ENCODE measurements at places on chromosomes 7 and 10.

DNA sequence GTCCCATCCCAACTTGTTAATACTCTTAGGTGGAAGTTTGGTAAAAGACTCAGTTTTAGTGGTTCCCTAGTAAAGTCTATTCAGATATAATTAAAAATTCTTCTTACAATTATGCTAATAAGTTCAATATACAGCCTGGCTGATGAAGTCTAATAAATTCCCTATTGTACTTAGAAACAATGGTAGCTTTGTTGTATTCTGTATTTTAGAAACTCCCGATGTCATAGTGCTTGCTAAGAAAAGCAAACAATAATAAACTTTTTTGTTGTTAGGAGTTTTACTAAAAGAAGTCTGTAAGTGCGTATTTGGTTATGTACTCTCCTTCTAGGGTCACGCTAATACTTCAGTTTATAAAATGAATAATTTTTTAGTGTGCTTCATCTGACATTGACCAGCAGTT lies 206.8 kb downstream of the VTI1A start:
- DNase-seq = no peak

GRCh38 chr10:128103229-128103714 lies 23.0 kb downstream of the MKI67 start:
- no peak for DNase-seq

GRCh38 chr10:46282842-46283574 lies 3.8 kb upstream of the ANTXRL start:
- peak; percentile 28 for DNase-seq

DNA sequence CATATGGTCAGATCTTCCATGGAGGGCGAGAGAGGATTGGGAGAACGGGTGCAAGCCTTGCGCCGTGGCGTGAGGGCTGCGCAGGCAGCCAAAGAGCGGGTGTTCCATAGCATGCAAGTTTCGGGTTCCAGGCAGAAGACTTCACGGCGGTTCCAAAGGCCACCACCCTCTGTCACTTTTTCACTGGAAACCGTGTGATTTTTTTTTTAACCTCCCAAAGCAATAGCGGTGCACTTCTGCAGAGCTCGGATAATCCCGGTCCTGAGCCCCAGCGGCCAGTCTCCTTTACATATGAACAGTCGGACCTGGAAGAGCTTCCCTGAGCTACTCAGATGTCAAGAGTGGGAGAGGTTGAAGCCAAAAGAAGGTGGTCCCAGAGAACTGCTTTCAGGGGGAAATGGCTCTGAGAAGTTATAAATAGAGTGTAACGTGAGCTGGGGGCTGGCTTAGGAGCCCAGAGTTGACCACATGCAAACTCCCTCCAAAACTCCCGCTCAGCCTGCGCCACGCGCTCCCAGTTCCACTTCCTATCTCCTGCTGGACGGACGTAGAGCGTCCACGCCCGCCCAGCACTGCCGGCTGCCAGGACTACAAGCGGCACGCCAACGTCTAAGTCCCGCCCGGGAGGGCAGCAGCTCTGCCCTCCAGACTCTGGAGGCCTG lies at the start of gene MEOX2:
TSS of gene MEOX2 (minus strand) at position 389 of the 662 bp plus-strand sequence. CDS start at position 108, 281 bp downstream.
- peak; percentile 31 for DNase-seq

DNA sequence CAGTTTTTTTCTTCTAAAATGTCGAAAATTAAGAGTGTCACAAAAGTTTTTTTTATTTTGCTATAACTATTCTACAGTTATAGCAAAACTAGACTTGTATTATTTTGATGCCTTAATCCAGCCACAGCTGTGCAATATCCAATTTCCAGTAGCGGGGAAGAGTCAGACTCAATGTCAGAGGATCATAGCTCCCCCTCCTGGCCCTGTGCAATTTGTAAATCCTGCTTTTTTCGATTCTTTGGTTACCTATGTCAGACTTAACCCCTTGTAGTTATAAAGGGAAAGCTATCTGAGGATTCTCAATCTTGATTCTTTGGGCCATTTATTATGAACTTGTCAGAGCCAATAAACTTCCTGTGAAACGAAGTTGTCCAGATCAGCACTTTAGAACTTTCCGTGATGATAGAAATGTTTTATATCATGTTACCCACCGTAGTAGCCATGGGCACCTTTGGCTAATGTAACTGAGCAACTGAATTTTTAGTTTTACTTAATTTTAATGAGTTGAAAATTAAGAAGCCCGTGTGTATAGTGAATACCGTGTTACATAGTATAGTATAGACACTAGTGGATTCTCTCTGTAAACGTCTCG lies 87.7 kb upstream of the PRKCQ start:
- peak; percentile 56 for DNase-seq

DNA sequence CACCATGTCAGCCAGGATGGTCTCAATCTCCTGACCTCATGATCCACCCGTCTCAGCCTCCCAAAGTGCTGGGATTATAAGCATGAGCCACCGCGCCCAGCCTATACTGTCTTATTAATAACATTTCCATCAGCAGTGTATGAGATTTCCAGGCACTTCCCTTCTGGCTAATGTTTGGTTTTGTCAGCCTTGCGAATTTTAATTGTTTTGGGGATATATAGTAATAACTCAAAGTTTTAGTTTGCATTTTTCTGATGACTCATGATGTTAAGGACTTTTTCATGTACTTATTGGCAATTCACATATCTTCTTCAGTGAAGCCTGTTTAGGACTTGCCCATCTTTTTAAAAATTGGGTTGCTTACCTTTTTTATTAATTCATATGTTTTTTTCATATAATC lies 76.0 kb downstream of the TMEM270 start:
- DNase-seq = no peak

- DNase-seq = no peak
These were observed 127.9 kb downstream of the INSYN2A start for GRCh38 chr10:127068485-127068884.

DNA sequence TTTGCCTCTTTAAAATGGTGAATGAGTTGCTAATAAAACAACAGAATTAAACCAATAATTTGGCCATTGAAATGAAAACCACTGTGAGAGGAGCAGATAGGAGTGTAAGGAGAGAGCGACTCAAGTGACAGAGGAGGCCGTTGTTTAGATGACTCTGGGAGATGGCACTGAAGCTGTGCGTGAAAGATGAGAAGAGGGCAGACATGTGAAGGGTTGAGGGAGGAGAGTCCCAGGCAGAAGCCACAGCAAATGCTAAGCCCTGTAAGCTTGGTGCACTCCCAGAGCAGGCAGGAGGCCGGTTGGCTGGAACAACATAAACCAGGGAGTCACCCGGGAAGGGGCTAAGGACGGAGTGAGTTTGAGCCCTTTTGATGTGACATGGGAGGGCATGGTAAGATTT lies 814 bp upstream of the OPALIN start:
- no peak for DNase-seq

GRCh38 chr7:66790196-66790595 lies 49.7 kb downstream of the RABGEF1 start:
- DNase-seq = no peak

GRCh38 chr10:131811630-131812403 lies 89.0 kb upstream of the PPP2R2D start:
- DNase-seq = no peak

DNA sequence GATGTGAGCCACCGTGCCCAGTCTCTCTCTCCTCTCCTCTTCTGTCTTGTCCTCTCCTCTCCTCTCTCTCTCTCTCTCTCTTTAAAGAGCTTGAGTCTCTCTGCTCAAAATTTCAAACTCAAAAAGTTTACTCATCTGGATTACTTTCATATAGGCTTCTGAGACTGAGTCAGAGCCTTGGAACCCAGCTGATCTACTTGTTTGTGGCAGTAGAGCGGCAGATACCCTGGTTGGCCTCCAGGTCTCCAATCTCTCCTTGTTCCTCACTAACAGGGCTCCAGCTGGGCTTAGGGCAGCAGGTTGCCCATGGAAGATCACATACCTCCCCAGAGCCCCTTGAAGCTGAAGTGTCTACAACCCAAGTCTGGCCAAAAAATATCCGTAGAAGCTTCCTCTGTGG lies 51.0 kb downstream of the HHEX start:
- DNase-seq = no peak

DNA sequence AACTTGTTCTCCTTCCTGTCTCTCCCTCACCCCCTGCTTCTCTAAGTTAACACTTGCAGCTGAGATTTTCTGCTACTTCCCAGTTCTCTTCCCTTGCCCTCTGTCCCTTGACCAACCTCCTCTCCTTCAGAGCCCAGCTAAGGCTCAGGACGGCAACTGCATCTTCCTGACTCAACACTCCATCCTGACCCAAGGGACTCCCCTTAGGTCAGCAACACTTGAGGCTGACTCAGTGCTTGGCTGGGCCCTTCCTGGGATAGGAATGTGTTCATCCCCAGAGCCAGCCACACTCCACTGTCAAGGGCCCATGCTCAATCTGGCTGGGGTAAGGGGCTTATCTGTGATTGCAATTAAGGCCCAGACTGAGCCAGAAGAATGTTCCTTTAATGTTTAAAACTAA lies 3.4 kb downstream of the CALHM2 start:
- peak; percentile 68 for DNase-seq

- DNase-seq = no peak
These were observed 164.8 kb downstream of the DNAJB6 start for GRCh38 chr7:157501581-157501980.

DNA sequence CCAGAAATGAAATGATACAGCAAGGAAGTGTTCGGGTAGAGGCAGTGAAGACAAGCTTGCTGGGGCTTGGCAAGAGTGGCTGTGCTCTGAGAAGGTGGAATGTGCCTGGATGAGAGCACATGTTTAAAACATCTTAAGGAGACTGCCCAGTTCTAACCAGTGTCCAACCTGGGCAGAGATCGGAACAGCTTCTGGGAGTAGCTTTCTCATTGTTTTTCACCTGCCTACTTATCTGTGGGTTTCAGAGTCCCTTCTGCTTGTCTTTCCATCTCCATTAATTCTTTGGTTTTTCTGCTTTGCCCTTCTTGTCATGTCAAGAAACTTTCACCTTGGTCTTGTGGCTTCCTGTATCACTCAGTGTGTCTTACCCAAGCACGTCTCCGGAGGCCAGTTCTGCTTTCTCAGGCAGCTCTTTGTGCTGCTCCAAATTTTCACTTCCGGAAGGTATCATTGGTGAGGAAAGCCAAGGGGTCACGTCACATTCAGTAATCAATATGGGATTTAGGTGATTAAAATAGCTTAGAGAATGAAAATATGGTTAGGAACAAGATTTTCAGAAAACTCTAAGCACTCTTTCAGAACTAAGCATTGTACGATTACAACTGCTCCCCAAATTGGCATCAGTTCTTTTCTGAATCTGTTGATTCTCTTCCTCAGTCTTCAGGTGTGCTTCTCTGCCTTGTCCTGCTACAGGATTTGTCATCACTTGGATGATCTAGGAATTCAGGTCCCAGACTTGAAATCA lies 5.5 kb upstream of the LAMB4 start:
- DNase-seq = no peak

GRCh38 chr10:61189912-61190311 lies 245.9 kb upstream of the RHOBTB1 start:
- DNase-seq = no peak

GRCh38 chr7:149781921-149782320 lies 8.5 kb upstream of the ZNF467 start:
- no peak for DNase-seq

GRCh38 chr10:87635498-87636312 lies 24.0 kb upstream of the PAPSS2 start:
- peak; percentile 80 for DNase-seq

- no peak for DNase-seq
These were observed 278.2 kb downstream of the SNX13 start for GRCh38 chr7:17661982-17662585.

- DNase-seq = no peak
These were observed 9.2 kb downstream of the ZCCHC24 start for GRCh38 chr10:79436066-79436849.

DNA sequence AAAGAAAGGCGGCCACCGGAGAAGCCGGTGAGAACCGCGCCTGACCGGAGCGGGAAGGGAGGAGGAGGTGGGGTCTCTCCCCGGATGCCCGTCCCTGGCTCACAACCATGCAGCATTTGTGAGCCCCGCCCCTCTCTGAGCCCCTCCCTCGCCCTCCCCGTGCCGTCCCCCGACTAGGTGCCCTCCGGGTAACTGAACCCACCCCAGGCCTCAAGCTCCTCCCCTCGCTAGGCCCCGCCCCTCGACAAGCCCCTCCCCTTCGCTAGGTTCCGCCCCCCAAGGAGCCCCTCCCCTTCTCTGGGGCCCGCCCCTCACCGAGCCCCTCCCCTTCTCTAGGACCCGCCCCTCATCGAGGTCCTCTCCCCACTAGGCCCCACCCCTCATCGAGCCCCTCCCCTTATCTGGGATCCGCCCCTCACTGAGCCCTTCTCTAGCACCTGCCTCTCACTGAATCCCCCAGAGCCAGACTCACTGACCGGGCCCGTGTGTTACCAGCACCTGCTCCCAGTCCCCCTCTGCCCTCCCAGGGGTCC lies 42.2 kb upstream of the HSPB1 start:
- no peak for DNase-seq

DNA sequence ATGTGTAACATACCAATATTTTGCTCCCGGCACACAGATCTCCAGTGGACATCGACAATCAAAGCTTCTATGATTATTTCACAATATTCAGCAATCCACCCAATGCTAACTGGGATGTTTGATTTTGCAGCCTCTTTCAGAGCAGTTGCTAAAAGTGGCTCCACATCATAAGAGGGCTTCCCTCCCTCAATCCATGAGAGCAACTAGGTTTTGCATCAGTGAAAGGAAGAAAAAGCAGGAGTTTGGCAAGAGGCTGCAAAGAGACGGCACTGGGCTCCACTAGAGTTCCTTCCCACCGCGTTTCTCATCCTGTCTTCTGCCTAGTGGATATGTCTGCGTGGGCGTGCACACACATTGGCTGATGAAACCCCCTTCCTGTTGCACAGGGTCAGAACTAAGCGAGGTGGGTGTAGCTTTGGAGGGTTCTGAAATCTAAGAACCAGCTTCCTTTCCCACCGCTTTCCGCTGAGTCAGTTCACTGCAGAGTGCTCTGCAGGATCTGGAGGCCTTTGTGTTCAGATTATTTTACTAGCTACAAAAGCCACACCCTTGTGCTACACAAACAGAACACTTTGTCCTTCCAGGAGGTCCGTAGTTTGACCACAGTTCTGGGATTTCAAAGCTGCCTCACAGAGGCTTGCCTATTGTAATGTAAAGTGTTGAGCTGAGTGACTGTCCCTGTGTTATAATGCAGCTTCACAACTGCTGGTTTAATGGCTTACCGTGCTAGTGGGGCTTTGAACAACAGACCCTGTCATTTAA lies 28.1 kb downstream of the ARL4A start:
- DNase-seq = peak; percentile 88

DNA sequence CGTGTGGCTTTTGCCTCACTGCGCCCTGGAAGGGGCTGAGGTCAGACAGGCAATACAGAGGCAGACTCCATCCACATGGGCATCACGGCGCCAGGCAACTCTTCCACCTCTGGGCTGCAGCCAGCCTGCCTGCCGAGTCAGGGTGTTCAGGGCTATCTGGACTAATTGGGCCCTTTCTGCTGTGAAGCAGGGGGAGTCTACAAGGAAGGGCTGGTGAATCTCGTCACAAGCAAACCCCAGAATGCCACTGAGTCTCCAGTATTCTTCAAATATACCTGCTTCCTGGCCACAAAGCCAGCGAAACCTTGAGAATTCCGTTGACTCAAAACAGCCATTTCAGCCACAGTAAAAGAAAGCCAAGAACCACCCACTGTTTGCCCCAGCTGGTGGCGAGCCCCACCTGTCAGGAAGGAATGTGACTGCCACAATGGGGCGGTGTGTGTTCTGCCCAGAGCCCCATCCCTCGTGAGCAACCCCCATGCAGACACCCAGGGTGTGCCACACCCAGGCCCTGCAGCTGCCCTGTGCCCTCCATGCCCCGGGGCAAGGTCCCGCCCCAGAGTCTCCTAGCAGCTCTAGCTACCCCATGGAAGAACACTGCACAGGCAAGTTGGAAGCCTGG lies 117.3 kb downstream of the FAM53B start:
- DNase-seq = no peak

GRCh38 chr10:94036766-94037033 lies 43.0 kb downstream of the PLCE1 start:
- DNase-seq = no peak
